NCI-H187 (cell line): ENCODE measurements at places on chromosomes 6 and 20.

GRCh38 chr20:63542031-63542559 is 4.9 kb upstream of the PTK6 start:
- no peak for DNase-seq

GRCh38 chr20:17555106-17555505 is 14.8 kb upstream of the DSTN start:
- DNase-seq = no peak

DNA sequence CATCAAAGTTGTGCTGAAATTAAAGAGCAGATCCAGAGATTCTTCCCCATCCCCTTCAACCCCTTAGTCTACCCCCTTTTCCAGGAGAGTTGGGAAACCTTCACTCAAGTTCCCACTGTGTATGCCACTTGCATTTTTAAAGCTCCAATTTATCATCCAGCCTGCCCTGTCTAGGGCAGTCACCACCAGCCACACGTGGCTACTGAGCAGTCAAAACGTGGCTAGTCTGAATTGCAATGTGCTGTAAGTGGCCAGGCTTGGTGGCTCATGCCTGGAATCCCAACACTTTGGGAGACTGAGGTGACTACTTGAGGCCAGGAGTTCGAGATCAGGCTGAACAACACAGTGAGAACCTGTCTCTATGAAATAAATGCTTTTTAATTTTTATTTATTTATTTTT is 34.9 kb downstream of the ERGIC3 start:
- no peak for DNase-seq

GRCh38 chr20:1174787-1175186 is 10.0 kb downstream of the TMEM74B start:
- no peak for DNase-seq

GRCh38 chr6:166671434-166672081 is 44.5 kb upstream of the RPS6KA2 start:
- DNase-seq = no peak

DNA sequence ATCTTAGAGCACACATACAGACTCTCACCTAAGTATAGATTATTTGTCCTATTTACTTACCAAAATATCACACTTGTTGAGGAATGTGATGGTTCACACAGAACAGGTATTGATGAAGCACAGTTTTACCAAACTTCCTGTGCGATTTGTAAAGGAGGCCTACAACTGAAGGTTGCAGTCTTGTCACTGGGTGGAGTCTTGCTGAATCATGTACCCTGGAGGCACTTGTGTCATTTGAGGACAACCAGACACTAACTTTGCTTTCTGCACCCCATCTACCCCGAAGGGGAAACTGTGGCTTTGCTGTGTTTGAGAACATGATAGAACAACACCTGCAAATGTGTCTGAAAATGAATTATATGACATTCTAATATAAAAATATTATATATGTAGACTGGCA is 32.4 kb upstream of the HINT3 start:
- DNase-seq = no peak

DNA sequence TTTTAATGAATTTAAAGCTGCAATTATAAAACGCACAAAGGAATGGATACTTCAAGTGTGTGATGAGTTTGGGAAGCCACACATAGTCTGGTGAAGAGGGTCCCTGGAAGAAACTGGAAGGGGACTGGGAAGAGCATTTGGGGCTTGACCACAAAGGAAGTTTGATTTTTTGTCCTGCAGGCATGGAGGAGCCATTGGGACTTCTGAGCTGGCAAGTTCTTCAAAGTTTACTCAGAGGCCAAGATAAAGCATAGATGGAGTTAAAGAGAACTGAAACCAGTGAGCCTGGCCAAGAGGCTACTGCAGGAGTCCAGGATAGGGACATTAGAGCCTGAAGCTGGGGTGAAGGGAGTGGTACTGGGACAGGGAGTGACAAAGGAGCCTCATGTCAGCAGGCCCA is 95.0 kb downstream of the AIG1 start:
- no peak for DNase-seq

- DNase-seq = no peak
Measured at GRCh38 chr6:7523922-7524321, 17.5 kb upstream of the DSP start.

DNA sequence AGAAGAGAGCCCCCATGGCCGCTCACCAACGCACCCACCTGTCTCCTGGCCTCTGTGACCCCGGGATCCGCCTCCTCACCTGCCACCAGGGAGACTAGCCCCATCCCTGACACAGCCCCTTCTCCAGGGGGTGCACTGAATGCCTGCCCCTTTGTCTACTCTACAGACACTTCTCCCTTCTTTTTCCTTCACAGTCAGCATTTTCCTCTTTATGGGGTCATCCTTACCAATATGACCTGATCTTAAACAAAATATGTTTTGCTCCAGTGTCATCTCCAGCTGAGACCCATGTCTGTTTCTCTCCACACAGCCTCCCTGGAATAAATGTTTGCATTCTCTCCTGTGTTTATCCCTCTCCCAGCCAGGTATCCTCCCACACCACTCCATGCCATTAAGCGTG is 14.6 kb upstream of the CCR6 start:
- no peak for DNase-seq

DNA sequence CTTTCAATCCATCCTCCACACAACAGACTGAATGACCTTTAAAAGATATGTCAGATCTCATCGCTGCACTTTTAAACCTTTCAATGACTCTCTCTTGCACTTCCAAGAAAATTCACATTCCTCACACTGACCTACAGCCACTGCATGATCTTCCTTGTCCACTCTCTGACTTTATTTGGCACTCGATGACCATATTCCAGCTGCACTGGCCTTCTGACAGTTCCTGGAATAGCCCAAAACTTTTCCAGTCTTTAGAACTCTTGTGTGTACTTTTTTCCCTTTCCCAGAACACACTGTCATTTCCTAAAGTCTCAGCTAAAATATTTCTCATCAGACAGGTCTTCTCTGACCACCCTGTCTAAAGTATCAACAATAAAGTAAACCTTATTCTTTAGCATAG is 174.6 kb downstream of the ADGRG6 start:
- DNase-seq = no peak

- DNase-seq = no peak
Measured at GRCh38 chr6:28865401-28866204, 58.2 kb downstream of the TRIM27 start.

DNA sequence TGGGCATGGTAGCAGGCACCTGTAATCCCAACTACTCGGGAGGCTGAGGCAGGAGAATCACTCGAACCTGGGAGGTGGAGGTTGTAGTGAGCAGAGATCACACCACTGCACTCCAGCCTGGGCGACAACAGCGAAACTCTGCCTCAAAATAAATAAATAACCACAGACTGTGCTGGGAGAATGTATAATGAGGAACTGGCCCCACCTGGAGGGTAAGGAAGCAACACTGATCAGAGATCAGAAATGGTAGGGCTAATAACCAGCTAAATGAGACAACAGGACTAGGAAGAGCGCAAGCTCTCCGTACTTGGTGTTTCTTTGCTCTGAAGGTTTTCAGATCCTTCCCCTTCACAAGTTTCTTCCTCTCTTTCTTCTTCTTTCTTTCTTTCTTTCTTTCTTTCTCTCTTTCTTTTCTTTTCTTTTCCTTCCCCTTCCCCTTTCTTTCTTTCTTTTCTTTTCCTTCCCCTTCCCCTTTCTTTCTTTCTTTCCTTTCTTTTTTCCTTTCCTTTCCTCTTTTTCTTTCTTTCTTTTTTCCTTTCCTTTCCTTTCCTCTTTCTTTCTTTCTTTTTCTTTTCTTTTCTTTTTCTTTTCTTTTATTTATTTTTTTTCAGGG is 14.6 kb downstream of the CCM2L start:
- DNase-seq = no peak

GRCh38 chr6:148915810-148916209 is 169.0 kb downstream of the UST start:
- DNase-seq = no peak

- DNase-seq = no peak
Measured at GRCh38 chr6:52285177-52286068, 881 bp upstream of the MCM3 start.

DNA sequence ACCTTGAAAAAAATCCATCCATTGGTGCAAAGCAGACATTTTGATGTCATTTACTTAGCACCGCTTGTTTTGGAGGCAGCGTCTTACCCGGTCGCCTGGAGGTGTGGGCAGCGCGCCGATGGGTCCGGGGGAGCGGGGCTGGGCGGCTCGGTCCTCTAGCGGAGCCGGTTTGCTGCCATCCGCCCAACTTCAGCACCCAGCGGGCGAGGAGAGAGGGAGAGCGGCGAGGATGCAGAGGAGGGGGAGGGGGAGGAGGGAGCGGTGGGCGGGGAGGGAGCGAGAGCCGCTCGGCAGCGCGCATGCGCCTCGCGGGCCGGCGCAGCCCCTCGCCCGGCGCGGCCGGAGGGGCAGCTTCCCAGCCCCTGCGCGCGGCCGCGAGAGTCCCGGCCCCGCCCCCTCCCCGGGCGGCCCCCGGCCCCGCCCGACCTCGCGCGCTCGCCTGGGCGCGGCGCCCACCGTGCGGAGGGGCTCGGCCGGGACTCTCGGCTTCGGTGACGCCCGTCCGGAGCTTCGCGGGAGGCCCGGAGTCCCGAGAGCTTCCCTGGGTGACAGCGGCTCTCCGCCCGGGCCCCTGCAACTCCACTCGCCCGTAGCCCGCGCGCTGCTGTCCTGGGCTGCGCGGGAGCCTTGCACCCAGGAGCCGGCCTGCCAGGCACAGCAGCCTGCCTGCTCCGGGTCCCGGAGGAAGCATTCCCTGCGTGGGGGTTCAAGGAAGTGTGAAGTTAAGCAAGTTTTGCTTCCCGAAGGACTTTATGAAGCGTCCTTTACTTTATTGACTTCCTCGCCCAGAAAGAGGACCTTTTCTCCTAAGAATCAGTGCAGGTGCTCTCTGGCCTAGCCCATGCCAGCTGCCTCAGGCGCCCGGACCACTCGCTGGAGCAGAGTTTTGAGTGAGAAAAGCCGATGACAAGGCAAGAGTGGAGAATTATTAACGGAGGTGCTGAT is at the start of gene RGS17:
RGS17 (minus strand) TSS at position 246 of the 945 bp plus-strand sequence. CDS start 87,264 bp downstream, outside the sequence.
- no peak for DNase-seq

DNA sequence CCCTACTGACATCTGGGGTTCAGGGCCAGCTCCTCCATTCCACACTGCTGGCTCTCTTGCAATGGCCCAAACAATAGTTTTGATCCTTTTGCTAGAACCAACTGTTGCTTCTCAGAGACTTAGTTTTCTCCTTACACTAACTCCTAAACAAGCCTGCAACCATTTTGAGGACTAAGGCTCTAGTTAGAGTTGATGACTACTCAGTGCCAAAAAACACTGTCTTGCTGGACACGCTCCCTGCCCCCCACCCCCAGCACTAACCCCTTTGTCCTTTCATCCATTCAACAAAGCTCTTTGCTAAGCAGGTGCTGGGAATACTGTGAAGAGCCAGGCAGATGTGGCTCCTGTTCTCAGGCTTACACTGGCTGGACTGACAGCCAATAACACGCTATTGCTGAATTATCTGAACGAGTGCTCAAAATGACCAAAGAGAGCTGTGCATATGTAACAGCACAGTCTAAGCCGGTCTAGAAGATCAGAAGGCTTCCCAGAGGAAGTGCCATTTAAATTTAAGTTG is 17.6 kb downstream of the GCLC start:
- DNase-seq = no peak

DNA sequence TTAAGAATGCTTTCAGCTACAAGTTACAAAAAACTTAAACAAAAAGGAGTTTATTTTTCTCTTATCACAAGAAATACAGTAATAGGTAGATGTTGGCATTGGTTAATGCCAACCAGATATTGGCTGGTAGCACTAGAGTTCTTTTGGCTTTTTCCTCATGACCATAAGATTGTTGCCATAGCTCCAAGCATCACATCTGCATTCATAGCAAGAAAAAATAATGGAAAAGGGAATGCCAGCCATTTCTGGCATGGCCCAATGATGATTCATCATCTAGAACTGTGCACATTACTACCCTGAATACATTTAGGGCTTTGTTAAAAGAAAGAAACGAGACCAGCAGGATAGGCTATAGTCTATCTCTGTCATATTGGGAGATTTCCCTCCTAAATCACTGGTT is 20.8 kb upstream of the SIRT5 start:
- DNase-seq = no peak

GRCh38 chr6:156598071-156598854 is 178.9 kb upstream of the ARID1B start:
- no peak for DNase-seq

GRCh38 chr6:78523622-78524021 is 343.7 kb upstream of the IRAK1BP1 start:
- DNase-seq = no peak
